ENCODE measurements at places on chromosomes 2 and 18.

- DNase-seq = no peak
- H3K4me3 ChIP-seq = no peak overlapping the region
- H3K27ac ChIP-seq = no peak overlapping the region
- no peaks in the 10 kb centered on the region for H3K27me3 ChIP-seq
These were observed 204.2 kb downstream of the L3MBTL4 start for GRCh38 chr18:6210349-6211173.

DNA sequence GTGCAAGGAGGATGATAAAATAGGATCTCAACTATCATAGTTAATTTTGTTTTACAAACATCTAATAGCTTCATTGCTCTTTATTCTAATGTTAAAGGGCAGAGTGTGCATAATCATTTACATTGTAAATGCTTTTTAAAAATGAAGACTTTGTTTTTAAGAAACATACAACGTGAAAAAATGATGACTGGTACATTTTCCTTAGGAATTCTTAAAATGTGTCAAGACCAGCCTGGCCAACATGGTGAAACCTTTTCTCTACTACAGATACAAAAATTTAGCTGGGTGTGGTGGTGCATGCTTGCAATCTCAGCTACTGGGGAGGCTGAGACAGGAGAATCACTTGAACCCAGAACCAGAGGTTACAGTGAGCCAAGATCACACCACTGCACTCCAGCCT lies 179.0 kb downstream of the PDE1A start:
- H3K4me3 ChIP-seq = no peak overlapping the region
- no peaks in the 10 kb centered on the region for H3K36me3 ChIP-seq
- no peak overlapping the region for H3K27ac ChIP-seq
- no peak for DNase-seq
- H3K27me3 ChIP-seq = no peaks in the 10 kb centered on the region

- H3K27ac ChIP-seq = no peak overlapping the region
- no peaks in the 10 kb centered on the region for H3K36me3 ChIP-seq
- H3K4me3 ChIP-seq = no peak overlapping the region
- H3K27me3 ChIP-seq = no peaks in the 10 kb centered on the region
- H3K4me1 ChIP-seq = peaks cover 11% of the 10 kb centered on the region
- DNase-seq = no peak
These were observed 47.6 kb upstream of the LGALSL start for GRCh38 chr2:64406407-64406774.

GRCh38 chr2:228956701-228957474 lies 314.2 kb downstream of the PID1 start:
- no peaks in the 10 kb centered on the region for H3K36me3 ChIP-seq
- H3K27ac ChIP-seq = no peak overlapping the region
- no peaks in the 10 kb centered on the region for H3K27me3 ChIP-seq

DNA sequence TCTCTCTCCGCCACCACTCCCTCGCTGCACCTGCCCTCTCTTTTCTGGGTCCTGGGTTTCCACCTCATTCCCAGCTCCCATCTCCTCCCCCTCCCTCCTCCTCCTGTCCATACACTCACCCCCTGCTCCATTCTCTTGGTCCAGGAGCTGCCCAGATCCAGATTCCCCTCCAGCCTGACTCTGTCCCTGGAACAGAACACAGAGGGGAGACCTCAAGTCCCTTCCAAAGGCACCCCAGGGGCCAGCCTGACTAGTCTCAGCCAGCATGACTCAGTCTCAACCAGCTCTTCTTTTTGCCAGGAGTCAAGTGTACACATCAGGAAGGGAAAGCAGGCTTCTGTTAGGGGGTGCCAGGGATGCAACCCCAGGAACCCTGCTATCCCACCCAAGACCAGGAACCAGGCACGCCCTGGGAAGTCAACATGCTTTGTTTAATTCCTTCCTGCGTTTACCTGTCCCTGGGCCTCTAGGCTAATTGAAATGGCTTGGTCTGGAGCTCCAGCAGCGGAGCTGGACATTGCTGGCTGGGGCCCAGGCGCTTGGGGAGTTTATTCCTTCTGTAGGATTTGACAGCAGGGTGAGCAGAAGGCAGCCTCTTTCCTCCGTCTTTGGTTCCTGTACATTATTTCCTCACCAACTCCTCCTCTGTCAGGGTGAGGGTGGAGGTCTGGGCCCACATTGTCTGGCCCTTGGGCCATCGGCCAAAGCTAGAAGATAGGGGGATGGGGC lies 28.4 kb upstream of the SELENOI start:
- H3K4me1 ChIP-seq = peaks cover 7% of the 10 kb centered on the region
- DNase-seq = no peak
- no peaks in the 10 kb centered on the region for H3K36me3 ChIP-seq
- no peak overlapping the region for H3K27ac ChIP-seq
- no peak overlapping the region for H3K4me3 ChIP-seq

GRCh38 chr18:62928326-62928725 lies 213.0 kb downstream of the PHLPP1 start:
- no peaks in the 10 kb centered on the region for H3K4me1 ChIP-seq
- no peak for DNase-seq
- H3K36me3 ChIP-seq = peaks cover 24% of the 10 kb centered on the region

- no peak for DNase-seq
- no peak overlapping the region for H3K27ac ChIP-seq
- no peak overlapping the region for H3K4me3 ChIP-seq
- no peaks in the 10 kb centered on the region for H3K4me1 ChIP-seq
These were observed 679.8 kb downstream of the TDRD15 start for GRCh38 chr2:21803550-21803949.

GRCh38 chr2:148350199-148350598 lies 294.4 kb upstream of the EPC2 start:
- no peaks in the 10 kb centered on the region for H3K27me3 ChIP-seq
- peaks cover 10% of the 10 kb centered on the region for H3K36me3 ChIP-seq
- no peak overlapping the region for H3K4me3 ChIP-seq
- DNase-seq = no peak
- H3K27ac ChIP-seq = no peak overlapping the region

- H3K36me3 ChIP-seq = no peaks in the 10 kb centered on the region
- H3K4me1 ChIP-seq = no peaks in the 10 kb centered on the region
- no peak overlapping the region for H3K4me3 ChIP-seq
- no peaks in the 10 kb centered on the region for H3K27me3 ChIP-seq
These were observed 11.3 kb downstream of the UPP2 start for GRCh38 chr2:158112992-158113391.

GRCh38 chr2:155357172-155357571 lies 658.7 kb downstream of the KCNJ3 start:
- no peak for DNase-seq
- H3K36me3 ChIP-seq = peaks cover 12% of the 10 kb centered on the region
- no peaks in the 10 kb centered on the region for H3K4me1 ChIP-seq
- H3K27me3 ChIP-seq = no peaks in the 10 kb centered on the region

GRCh38 chr2:222242532-222242931 lies 56.3 kb downstream of the PAX3 start:
- H3K27ac ChIP-seq = no peak overlapping the region
- H3K27me3 ChIP-seq = no peaks in the 10 kb centered on the region
- peaks cover 10% of the 10 kb centered on the region for H3K4me1 ChIP-seq

- DNase-seq = no peak
- H3K4me3 ChIP-seq = no peak overlapping the region
- H3K27ac ChIP-seq = no peak overlapping the region
- no peaks in the 10 kb centered on the region for H3K4me1 ChIP-seq
- peaks cover 13% of the 10 kb centered on the region for H3K36me3 ChIP-seq
These were observed 9.5 kb downstream of the HS1BP3 start for GRCh38 chr2:20641123-20641985.

GRCh38 chr2:189018631-189019030 lies 44.5 kb downstream of the COL3A1 start:
- H3K4me3 ChIP-seq = no peak overlapping the region
- no peak for DNase-seq
- no peaks in the 10 kb centered on the region for H3K36me3 ChIP-seq
- H3K27ac ChIP-seq = no peak overlapping the region
- H3K4me1 ChIP-seq = no peaks in the 10 kb centered on the region
- H3K27me3 ChIP-seq = no peaks in the 10 kb centered on the region

DNA sequence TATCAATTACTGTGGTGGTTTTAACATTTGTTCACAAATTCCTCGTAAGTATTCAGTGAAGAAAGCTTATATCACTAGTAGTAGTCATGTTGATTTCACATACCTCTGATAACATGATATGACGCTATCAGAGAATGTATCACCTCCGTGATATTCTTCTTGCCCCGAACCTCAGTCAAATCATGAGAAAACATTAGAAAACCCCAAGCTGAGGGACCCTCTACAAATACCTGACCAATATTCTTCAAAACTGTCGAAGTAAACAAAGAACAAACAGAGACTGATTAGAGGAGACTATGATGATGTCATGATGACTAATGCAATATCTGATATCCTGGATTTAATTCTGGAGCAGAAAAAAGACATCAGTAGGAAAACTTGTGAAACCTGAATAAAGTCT lies 85.6 kb upstream of the SPOPL start:
- DNase-seq = no peak
- H3K4me1 ChIP-seq = no peaks in the 10 kb centered on the region
- no peaks in the 10 kb centered on the region for H3K27me3 ChIP-seq
- no peak overlapping the region for H3K4me3 ChIP-seq

GRCh38 chr2:109486711-109487535 lies 126.8 kb downstream of the SEPTIN10 start:
- H3K27ac ChIP-seq = no peak overlapping the region
- no peak overlapping the region for H3K4me3 ChIP-seq
- no peaks in the 10 kb centered on the region for H3K27me3 ChIP-seq
- H3K4me1 ChIP-seq = no peaks in the 10 kb centered on the region

- H3K4me3 ChIP-seq = peak overlapping the region; percentile 14
- no peak for DNase-seq
- H3K4me1 ChIP-seq = no peaks in the 10 kb centered on the region
- no peaks in the 10 kb centered on the region for H3K27me3 ChIP-seq
- H3K27ac ChIP-seq = no peak overlapping the region
- H3K36me3 ChIP-seq = no peaks in the 10 kb centered on the region
These were observed 584.9 kb downstream of the TMEM182 start for GRCh38 chr2:103346780-103347179.

DNA sequence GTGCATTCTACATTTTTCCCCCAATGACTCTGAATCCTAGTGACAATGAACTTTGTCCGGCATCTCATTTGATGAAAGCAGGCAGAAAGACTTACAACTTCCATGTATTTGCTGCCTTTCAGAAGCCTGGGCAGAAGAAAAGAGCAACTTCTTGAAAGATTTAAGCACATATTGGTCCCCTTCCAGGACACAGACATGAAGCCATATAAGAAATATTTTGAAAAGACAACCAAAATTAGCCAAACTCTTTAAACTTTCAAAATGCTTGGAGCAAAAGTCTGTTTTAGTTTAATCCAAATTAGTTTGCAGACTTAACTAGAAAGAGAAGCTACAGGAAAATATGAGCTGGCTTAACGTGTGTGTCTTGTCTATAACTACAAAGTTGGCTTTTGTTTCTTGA lies 492.5 kb downstream of the NR4A2 start:
- no peaks in the 10 kb centered on the region for H3K36me3 ChIP-seq
- no peak for DNase-seq
- peaks cover 16% of the 10 kb centered on the region for H3K4me1 ChIP-seq
- H3K27me3 ChIP-seq = no peaks in the 10 kb centered on the region
- H3K4me3 ChIP-seq = no peak overlapping the region

GRCh38 chr2:18271370-18272147 lies 288.9 kb downstream of the RDH14 start:
- DNase-seq = peak; percentile 24
- H3K4me3 ChIP-seq = no peak overlapping the region
- no peaks in the 10 kb centered on the region for H3K36me3 ChIP-seq
- no peaks in the 10 kb centered on the region for H3K4me1 ChIP-seq
- no peaks in the 10 kb centered on the region for H3K27me3 ChIP-seq

DNA sequence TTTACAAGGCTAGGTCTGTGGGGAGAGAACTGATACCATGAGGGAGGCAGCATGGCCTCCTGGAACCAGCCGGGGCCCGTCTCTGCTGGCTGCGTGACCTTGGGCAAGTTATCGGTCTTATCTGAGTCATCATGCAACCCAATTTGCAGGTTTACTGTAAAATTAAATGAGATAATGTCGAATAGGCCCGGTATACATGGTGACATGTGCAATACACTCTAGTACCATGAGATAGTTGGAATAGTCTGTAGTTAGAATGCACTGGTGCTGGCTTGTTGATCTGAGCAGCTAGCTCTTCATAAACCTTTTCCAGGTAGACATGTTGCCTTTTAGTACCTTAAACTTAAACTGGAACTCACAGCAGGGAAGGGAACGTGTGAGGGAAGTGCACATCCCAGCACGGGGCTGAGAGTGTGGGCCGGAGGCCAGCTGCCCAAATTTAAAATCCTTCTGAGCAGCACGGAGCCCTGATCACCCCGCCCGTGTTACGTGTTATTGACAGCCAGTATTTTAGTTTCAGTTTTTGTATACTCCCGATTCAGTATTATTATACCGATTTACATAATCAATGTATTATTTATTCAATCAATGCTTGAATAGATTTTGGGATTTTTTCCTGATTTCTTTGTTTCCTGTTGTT lies 72.4 kb upstream of the HS6ST1 start:
- no peaks in the 10 kb centered on the region for H3K4me1 ChIP-seq
- DNase-seq = peak; percentile 3

GRCh38 chr18:63997606-63998005 lies 27.7 kb downstream of the SERPINB8 start:
- H3K27ac ChIP-seq = no peak overlapping the region
- no peak overlapping the region for H3K4me3 ChIP-seq
- H3K4me1 ChIP-seq = no peaks in the 10 kb centered on the region
- H3K27me3 ChIP-seq = no peaks in the 10 kb centered on the region
- peaks cover 13% of the 10 kb centered on the region for H3K36me3 ChIP-seq

GRCh38 chr2:107775211-107775610 lies 51.5 kb upstream of the RGPD4 start:
- H3K4me1 ChIP-seq = no peaks in the 10 kb centered on the region
- no peak overlapping the region for H3K4me3 ChIP-seq
- no peak for DNase-seq
- H3K27ac ChIP-seq = no peak overlapping the region

GRCh38 chr18:58842978-58843687 lies 21.5 kb upstream of the ZNF532 start:
- no peak for DNase-seq
- H3K4me1 ChIP-seq = peaks cover 25% of the 10 kb centered on the region
- no peak overlapping the region for H3K4me3 ChIP-seq
- H3K27me3 ChIP-seq = no peaks in the 10 kb centered on the region

DNA sequence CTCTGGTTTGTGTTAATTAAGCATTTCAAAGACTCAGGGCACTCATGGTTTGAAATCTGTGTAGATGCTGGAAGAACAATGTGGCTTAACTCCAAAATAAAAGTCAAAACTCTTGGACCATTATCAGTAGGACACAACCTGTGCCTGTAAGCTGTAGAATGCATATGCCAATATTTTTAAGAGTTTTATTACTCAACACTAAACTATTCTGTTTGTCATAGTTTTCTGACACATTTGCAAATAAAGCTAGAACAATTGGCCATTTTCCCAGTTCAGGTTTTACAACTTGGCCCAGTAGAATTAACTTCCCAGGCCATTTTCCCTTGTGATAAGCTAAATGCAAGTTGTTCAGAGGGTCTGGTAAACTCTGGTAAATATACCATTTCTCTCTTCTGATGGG lies 713.1 kb downstream of the CBLN2 start:
- DNase-seq = no peak
- H3K36me3 ChIP-seq = no peaks in the 10 kb centered on the region
- no peak overlapping the region for H3K27ac ChIP-seq
- H3K27me3 ChIP-seq = no peaks in the 10 kb centered on the region
- H3K4me1 ChIP-seq = no peaks in the 10 kb centered on the region
- H3K4me3 ChIP-seq = no peak overlapping the region

GRCh38 chr2:232781765-232782164 lies 5.4 kb upstream of the KCNJ13 start:
- no peaks in the 10 kb centered on the region for H3K4me1 ChIP-seq
- peaks cover 8% of the 10 kb centered on the region for H3K36me3 ChIP-seq
- no peak overlapping the region for H3K27ac ChIP-seq
- no peak overlapping the region for H3K4me3 ChIP-seq
- no peak for DNase-seq

Data from H9 (cell line).